Stimulated activated CD4-positive, alpha-beta T cell treated with anti-CD3 and anti-CD28 coated beads, Interleukin-4, amount 100 ng/mL, for 1 hour (primary cell): ENCODE measurements at places on chromosomes 7 and 10.

DNA sequence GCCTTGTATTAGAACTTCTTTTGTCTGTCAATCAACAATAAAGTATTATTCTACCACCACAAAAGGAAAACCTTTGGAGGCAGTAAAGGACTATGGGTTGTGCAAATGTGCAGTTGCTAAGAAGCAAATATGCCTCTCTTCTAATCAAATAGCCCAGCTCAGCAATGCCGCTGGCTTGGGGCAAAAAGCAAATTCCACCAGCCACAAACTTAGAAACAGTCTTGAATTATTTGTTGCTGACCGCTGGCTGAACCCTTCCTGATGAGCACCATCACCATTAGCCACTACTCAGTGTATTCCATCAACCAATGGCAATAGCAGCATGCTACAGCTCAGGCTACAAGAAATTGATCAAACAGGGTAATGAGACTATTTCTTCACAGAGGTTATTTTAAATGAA lies 51.0 kb downstream of the SKAP2 start:
- no peak for DNase-seq

GRCh38 chr7:96833676-96834453 lies 124.2 kb upstream of the SEM1 start:
- no peak for DNase-seq

GRCh38 chr7:38831259-38831996 lies 77.6 kb downstream of the VPS41 start:
- DNase-seq: no peak

- DNase-seq: no peak
These were observed 328.2 kb upstream of the LRRN3 start for GRCh38 chr7:110762546-110763225.

GRCh38 chr7:41769162-41769561 lies 66.3 kb upstream of the INHBA start:
- no peak for DNase-seq

GRCh38 chr7:106717955-106718871 lies 57.3 kb upstream of the CCDC71L start:
- DNase-seq: peak; percentile 64

DNA sequence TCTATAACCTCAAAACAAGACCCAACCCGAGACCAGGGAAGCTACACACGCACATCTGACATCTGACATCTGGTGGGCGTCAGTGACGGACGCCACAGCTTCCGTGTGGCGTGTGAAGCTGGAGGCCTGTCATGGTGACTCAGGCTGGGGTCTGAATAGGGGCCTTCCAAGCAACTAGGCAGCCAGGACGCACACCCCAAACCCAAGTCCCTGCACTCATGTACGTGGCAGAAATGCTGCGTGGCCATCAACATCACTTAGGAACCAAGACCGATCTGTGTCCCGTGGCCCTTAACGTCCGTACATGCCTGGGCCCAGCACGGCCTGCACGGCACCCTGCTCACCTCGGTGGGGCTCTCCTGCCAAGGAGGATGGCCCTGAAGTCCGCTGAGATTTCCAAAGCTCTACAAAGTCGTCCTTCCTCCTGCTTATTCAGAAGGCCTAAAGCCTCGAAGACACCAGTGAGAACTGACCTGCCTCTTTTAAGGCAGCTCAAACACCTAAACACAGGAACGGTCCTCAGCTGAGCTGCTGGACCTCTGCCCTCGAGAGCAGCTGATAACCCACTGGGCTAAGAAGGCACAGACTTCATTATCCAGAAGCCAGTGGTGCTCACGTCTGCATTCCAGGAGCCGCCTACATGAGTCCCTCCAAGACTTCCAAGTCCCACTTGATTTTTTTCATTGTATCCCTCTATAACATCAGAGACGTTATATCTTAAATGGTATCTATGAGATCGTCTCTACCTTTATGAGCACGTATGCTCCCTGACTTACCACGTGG lies 82.5 kb downstream of the DIP2C start:
- no peak for DNase-seq

DNA sequence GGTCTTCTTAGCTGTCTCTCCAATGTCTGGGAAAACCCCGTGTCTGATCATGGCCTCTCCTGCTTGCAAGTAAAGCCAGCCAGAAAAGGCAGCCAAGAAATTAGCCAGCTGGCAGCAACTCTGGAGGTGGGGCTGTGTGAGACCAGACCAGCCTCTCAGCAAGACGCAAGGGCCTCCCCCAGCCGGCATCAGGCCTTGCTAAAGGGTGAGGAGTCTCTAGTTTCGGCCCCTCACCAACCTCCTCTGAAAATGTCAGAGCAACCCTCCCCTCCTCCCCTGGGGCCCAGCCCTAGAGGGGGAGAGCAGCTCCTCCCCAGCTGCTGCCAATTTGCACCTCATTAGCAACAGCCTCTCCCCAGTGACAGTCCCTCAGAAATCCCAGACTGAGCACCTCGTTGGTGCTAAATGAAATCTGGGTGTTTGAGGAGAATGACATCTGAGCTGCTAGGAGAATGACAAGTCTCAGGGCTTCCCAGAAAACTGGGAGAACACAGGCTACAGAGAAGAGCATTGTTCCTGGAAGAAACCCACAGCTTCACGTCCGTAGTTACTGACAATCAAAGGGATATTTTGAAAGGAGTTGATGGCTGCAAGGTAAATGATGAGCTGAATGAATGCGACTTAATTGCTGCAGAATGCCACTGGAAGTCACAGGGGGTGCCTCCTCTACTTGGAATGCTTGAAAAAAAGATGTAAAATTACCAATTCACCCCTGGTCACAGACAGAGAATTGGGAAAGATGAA lies 25.9 kb downstream of the DGKI start:
- no peak for DNase-seq

GRCh38 chr10:14481752-14482151 lies 151.0 kb upstream of the FRMD4A start:
- no peak for DNase-seq
